Naive thymus-derived CD4-positive, alpha-beta T cell (primary cell): ENCODE measurements at places on chromosomes 16 and 17.
A peak's percentile ranks its signal among the peaks of the same experiment; 100 is the strongest.

DNA sequence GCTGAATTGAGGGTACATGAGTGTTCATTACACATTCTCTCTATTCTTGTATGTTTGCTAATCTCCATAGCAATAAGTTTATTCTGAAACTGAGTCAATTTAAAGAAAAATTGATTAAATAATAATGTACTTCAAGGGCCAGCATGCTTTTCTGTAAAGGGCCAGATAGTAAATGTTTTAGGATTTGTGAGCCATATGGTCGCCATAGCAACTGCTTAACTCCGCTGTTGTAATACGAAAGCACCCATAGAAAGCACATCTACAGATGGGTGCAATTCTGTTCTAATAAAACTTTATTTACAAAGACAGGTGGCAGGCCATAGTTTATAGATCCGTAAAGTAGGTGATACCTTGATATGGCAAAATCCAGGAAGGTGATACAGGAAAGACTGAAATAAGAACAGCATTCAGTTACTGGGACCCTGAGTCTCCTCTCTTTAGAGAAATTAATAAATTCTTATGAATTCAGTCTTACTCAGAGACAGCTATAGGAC, 36.6 kb downstream of the GRIN2A start:
- DNase-seq = no peak

- DNase-seq = no peak
Observed at GRCh38 chr17:3636908-3637373, 381 bp downstream of the CTNS start.

DNA sequence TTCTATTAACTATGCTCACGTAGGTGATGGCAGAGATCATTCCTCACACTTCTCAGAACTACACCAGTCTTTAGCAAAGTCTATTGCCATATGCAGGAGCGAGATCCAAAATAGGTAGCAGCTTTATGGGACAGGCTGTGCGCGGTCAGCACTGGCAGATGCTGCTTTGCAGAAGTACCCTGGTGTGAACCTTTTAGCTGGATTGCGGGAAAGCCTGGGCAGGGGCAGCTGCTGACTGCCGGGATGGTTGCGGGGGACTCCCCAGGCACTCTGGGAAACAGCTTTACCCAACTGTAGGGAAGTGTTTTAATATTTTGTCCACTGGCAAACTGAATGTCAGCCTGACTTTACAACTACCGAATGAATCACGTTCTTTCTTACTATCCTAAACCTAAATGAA, 251.3 kb downstream of the HS3ST3A1 start:
- DNase-seq = no peak

DNA sequence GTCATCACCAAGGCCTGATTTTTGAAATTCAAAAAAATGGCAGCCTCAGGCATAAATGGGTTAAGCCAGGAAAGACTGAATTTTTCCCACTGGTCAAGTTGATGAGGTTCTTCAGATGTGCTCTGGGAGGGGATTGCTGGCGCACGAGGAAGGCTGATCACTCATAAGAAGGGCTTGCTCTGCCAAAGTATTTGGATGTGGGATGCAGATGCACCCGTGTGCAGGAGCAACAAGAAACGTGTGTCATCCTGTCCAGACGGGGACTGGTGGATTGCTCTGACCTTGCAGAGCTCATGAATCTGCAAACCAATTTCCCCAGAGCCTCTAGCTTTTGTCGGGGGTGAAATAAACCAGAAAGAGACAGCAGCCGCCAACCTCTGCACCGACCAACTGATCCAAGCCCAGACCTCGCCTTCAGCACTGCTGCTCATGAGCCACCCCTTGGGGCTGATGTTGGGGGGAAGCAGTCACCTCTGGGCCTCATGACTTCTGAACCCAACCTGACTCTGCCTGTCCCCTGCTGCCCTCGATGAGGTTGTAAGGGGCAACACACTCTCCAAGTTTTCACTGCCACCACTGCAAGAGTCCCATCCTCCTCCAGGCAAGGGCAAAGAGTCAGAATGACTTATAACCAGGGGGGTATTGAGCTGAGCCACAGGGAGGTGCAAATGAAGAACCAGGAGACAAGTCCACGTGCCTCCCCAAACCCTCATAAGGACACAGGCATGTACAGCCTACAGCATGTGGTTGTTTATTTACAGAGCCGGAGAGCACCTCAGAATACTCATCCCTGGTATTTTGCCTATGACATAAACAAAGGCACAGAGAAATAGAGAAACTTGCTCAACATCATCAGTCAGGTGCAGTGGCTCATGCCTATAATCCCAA, 452.0 kb downstream of the SOX9 start:
- DNase-seq = no peak

GRCh38 chr16:35562471-35562870, 2103.1 kb downstream of the TP53TG3F start:
- DNase-seq = no peak

- DNase-seq = peak; percentile 87
Observed at GRCh38 chr17:8954339-8954738, 11.2 kb downstream of the PIK3R5 start.

DNA sequence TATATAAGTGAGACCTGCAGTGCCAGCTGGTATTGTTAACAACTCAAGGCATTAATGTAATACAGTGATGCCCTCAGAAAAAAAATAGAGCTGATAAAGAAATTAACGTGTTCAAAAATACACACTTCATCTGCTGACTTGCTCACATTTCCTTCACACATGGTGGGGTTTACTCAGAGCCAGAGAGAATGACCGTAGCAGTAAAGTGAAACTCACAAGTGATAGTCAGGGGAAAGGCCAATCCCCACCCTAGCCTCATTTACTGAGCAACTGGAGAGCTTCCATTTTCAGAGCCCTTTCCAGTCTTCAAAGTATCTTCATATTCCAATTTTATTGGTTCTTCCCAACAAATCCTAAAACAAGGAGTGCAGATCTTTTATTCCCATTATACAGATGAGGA, 74.0 kb upstream of the HLF start:
- DNase-seq = no peak

DNA sequence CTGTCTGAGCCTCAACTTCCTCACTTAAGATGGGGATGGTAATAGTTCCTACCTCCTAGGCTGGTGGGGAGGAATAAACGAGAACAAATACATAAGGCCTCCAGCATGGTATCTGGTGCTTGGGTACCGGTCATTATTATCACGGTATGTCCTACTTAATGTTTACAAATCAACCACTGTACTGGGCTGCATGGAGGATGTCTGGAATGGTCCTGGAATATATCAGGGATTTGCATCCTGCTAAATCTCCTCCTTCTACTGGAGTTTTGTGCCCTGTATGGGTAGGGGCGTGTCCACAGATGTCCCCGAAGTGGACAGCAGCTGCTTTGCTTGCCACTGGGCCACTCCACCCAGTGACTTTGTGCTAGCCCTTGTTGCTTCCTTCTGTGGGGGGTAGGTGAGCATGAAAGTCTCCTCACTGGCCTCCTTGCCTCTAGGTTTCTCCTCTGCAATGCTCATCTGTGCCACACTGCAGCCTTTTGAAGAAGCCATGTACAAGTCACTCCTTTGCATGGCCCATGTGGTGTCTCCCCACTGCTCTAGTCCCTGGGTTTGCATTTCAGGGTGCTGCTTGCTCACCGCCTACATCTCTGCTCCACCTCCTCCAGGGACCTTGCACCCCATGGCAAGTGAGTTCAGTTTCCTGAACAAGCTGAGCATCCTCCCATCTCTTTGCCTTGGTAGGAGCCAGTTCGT, 2.2 kb upstream of the CMIP start:
- DNase-seq = no peak

DNA sequence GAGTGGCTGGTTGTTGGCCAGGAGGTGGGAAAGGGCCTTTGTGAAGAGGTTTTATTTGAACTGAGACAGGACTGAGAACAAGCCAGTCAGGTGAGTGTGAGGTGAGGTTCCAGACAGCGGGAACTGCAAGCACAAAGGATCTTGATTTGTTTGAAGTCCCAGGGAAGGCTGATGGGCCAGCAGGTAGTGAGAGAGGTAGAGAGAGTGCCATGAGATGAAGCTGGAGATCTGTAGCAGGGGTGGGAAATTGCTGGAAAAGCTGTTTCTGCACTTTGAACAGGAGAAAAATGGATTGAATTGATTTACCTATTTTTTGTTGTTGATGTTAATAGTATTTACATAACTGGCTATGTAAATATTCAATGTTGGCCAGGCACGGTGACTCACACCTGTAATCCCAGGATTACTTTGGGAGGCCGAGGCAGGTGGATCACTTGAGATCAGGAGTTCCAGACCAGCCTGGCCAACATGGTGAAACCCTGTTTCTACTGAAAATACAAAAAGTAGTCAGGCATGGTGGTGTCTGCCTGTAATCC, 7.7 kb upstream of the DCTPP1 start:
- no peak for DNase-seq

- DNase-seq = no peak
Observed at GRCh38 chr16:11296706-11297491, 15.8 kb upstream of the PRM1 start.

GRCh38 chr17:32701871-32702270, 175.1 kb downstream of the MYO1D start:
- DNase-seq = no peak

- DNase-seq = no peak
Observed at GRCh38 chr16:74842413-74842812, 67.8 kb upstream of the FA2H start.

- no peak for DNase-seq
Observed at GRCh38 chr17:78903101-78903779, at the start of gene CEP295NL. Gene CEP295NL (minus strand): TSS chr17:78903201. CDS start chr17:78901828, 1,373 bp downstream.

- no peak for DNase-seq
Observed at GRCh38 chr16:11034481-11034931, 90.1 kb downstream of the CLEC16A start.

- DNase-seq = no peak
Observed at GRCh38 chr16:30372725-30373124, 1.9 kb upstream of the MYL11 start.

GRCh38 chr16:303760-304505, 21.0 kb downstream of the PDIA2 start:
- DNase-seq = no peak

DNA sequence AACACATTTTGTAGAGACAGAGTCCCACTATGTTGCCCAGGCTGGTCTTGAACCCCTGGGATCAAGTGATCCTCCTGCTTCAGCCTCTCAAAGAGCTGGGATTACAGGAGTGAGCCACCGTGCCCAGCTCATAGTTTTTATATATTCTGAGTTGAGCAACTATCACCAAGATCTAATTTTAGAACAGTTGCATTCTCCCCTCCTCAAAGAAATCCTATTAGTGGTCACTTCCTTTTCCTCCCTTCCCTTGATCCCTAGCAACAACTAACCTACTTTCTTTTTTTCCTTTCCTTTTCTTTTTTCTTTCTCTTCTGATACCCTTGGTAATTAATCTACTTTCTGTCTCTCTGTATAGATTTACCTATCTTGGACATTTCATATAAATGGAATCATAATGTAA, 61.5 kb upstream of the B4GALNT2 start:
- no peak for DNase-seq

- no peak for DNase-seq
Observed at GRCh38 chr17:15650741-15651582, 31.5 kb upstream of the FBXW10B start.
